ENCODE measurements at places on chromosomes 6 and 20. TPM values are rescaled to one million over a fixed set of nuclear protein-coding genes. Genes with fewer than 3 reads are reported as not detected.
A peak's percentile ranks its signal among the peaks of the same experiment; 100 is the strongest.

DNA sequence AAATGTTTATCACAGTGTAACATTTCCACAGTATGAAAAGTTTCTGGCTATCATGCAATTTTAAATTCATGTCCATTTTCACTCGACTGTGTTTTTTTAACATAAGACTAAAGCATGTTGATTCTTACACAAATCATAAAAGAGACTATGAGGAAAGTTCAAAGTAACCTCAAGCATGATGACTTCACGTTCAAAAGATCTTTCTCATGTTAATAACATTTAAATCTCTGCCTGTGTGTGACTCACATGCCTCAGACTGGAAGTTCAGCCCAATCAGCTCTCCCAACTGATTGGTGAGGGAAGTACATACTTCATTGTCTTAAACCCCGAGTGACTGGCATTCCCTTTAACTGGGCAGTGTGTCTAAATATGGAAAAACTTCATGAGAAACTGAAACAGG lies 37.4 kb downstream of the ATXN1 start:
- DNase-seq: no peak
- H3K27ac ChIP-seq: no peak overlapping the region
- H3K4me3 ChIP-seq: no peak overlapping the region
- peaks cover 54% of the 10 kb centered on the region for H3K4me1 ChIP-seq
- no peaks in the 10 kb centered on the region for H3K36me3 ChIP-seq
- no peaks in the 10 kb centered on the region for H3K27me3 ChIP-seq

GRCh38 chr6:112184951-112185350 lies 69.4 kb downstream of the LAMA4 start:
- no peak overlapping the region for H3K4me3 ChIP-seq
- H3K27ac ChIP-seq: peak overlapping the region; percentile 29
- peaks cover 16% of the 10 kb centered on the region for H3K4me1 ChIP-seq
- no peak for DNase-seq
- peaks cover 42% of the 10 kb centered on the region for H3K36me3 ChIP-seq
- no peaks in the 10 kb centered on the region for H3K27me3 ChIP-seq

GRCh38 chr6:108716801-108717791 lies 131.1 kb upstream of the ARMC2 start:
- H3K27ac ChIP-seq: no peak overlapping the region
- DNase-seq: no peak
- no peaks in the 10 kb centered on the region for H3K36me3 ChIP-seq
- no peak overlapping the region for H3K4me3 ChIP-seq

MMUT gene
- total RNA-seq: 36.2 TPM

SLC26A8 gene
- total RNA-seq: 0.11 TPM

NNAT gene
- total RNA-seq: 0.46 TPM

Measured in heart right ventricle (tissue), 16 donors.